ENCODE measurements at places on chromosomes 2 and 18.

DNA sequence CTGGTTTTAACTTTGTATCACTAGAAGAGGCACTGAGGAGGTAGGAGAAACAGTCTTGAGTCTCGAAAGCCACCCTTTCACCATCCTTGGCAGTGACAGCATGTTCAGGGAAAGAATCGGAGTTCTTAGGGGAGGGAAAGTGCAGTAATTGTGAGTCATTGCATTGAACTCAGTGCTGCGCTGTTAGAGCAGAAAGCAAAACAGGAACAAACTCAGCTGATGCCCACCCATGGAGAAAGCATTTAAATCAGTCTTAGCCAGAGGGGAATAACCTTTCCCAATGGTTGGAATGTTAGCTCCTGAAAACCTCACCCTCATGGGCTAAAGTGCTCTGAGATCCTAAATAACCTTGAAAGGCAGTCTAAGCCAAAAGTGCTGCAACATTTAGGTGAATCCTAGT, 845.6 kb upstream of the CNTNAP5 start:
- DNase-seq = no peak

- no peak for DNase-seq
Measured at GRCh38 chr2:6381326-6381725, 484.4 kb downstream of the CMPK2 start.

- no peak for DNase-seq
Measured at GRCh38 chr2:177427316-177427715, 34.7 kb downstream of the AGPS start.

GRCh38 chr18:79519751-79520477, 124.2 kb downstream of the NFATC1 start:
- DNase-seq = peak; percentile 42

DNA sequence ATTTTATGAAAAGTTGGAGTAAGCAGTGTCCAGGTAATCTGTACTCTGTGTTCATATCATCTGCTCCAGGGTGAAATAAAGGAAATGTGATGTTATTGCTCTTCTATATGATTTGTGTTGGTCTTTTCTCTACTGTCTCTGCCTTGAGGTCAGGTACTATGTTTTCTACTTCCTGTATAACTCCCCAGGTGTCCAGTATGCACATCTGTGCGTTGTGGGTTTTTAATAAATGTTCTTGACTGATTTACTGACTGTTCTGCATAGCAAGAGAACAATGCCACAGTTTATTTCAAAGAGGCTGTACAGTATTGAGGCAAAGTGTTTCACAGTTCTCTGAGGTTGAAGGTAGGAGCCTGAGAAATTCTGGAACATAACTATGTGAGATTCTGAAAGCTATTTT, 89.7 kb downstream of the BABAM2 start:
- no peak for DNase-seq

DNA sequence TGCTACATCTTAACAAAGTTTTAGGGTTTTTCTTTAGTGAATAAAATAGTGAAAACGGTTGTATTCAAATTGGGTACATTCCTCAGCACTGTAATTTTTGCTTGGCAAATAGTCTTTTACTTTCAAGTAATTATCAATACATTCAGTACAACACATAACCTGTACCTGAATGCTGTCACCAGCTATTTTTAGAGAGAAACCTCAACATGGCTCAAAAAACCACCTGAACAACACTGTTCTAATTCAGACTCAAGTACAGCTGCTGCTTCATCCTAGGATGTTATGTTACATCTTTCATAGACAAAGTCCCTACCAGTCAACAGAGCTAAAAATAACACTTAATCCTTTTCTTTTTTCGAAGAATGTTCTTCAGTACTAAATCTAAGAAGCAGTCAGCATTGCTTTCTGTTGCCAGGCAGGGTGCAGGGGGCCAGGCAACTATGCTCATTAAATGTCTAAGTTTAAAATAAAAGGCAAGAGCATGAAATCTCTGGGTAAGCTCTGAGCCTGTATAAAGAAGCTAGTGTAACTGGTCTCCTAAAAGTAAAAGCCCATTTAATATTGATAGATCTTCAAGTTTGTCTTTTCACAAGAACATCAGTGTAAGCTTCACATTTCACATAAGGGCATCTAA, 20.5 kb downstream of the PDIA6 start:
- DNase-seq = no peak

DNA sequence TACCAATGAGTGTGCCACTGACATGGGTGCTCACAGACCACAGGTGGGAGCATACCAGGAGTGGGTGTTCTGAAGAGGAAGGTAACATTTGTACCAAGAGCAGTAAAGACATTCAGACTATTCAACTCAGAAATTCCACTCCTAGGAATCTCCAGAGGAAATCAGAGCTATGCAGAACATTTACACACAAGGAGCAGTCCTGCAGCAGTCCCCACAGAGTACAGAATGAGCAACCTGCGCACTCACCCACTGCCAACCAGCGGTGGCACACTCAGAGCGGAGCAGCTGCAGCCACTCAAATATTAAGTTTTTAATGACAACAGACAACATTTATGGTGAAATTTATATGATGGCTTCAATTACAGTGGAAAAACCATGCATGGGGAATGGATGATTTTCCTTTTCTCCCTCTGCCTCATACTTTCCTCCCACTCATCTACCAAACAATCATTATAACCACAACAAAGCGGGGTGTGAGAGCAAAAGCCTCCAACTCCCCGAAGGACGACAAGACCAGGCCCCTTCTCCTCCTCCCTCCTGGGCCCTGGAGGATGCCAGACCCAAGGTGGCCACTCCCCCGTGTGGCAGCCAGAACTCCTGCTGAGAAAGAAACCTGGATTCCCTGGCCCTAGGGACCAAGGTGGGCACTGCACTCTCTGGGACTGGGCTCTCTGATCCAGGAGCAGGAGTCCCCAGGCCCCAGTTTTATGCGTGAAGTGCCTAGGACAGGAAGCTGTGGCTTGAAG, 5.4 kb downstream of the HS6ST1 start:
- DNase-seq = no peak

GRCh38 chr2:98479371-98479770, 34.7 kb downstream of the INPP4A start:
- DNase-seq = no peak

DNA sequence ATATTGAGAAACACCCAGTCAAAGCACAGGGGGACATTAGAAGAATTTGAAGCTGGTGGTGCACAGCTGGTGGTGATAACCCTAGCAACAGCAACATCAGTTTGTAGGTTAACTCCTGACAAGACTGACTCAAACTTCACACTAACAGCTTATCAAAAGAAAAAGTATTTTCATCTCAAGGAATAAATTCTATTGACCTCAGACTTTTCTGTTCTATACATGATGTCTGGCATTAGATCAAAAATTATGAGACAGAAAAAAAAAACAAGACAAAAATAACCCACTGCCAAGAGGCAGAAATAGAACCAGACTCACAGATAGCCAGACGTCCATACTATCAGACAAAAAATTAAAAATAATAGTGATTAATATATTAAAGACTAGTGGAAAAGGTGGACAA, 126.1 kb downstream of the COL6A3 start:
- DNase-seq = no peak

GRCh38 chr18:47166294-47166693, 9.9 kb downstream of the IER3IP1 start:
- DNase-seq = no peak

DNA sequence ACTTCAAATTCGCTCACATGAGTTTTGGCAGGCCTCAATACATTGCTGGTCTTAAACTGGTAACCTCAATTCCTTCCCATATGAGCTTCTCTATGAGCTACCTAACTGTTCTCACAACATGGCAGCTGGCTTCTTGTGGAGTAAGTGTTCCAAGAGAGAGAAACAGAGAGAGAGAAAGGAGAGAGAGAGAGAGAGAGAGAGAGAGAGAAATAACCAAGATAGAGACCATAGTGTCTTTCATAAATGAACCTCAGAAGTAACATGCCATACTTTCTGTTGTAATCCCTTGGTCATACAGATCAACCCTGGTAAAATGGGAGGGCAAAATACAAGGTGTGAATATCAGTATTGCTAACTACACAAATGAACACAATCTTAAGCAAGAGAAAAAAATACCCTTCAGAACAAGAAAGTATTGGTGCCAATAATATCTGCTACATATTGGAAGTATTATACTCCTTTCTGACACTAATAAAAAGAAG, 33.2 kb upstream of the UBE2E3 start:
- DNase-seq = no peak

- no peak for DNase-seq
Measured at GRCh38 chr2:226478109-226478809, 321.4 kb downstream of the IRS1 start.
